ENCODE measurements at places on chromosomes 4 and X.

GRCh38 chrX:30702736-30703135, 49.5 kb downstream of the GK start:
- no peak for DNase-seq

DNA sequence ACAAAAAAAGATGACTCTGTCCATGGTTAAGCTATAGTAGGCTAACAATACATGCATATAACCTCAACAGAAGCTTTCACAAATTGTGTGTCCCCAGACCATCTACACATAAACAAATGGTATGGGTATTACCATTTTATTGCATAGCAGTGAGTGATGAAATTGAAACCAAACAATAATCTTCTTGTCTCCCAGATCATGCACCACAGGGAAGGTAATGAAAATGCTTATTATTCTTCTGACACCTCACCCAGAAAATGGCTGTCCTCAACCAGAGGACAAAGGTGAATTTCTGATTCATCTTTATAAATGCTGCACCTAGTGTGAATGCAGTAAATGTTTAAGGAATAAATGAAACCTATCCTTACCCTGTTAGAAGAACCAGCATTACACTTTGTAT, 8.0 kb downstream of the PRSS12 start:
- DNase-seq = no peak

- DNase-seq = no peak
These were observed 99.1 kb downstream of the AFF1 start for GRCh38 chr4:87033902-87034301.

GRCh38 chr4:122900314-122900713, 22.1 kb downstream of the NUDT6 start:
- DNase-seq = no peak

GRCh38 chr4:54961357-54961975, 163.9 kb downstream of the KDR start:
- DNase-seq = peak; percentile 42

GRCh38 chr4:829291-829690, 3.4 kb upstream of the CPLX1 start:
- DNase-seq = no peak

DNA sequence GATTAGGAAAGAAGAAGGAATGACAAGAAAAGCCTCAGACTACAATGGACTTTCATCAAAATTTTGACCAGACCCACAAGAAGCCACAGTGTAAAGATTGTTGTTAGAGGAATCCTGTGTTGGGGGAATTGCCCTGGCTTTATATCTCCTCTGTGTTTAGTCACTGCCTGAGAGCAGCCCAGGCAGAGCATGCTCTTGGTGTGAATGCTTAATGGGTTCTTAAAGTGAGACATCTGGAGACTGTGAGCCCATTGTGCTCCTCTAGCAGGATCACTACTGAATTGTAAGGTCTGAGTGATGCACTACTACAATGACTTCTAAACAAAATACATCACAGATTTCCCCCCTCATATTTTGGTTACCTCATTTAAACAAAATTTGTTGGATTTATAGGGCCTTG, 1860.5 kb upstream of the ADGRL3 start:
- DNase-seq = no peak

GRCh38 chr4:176300036-176300435, 19.7 kb upstream of the SPCS3 start:
- DNase-seq = no peak

- DNase-seq = no peak
These were observed 612.1 kb upstream of the PITX2 start for GRCh38 chr4:111234939-111235338.

GRCh38 chrX:9650091-9650490, 115.6 kb downstream of the GPR143 start:
- no peak for DNase-seq

- peak; percentile 34 for DNase-seq
These were observed 175.9 kb downstream of the AFAP1 start for GRCh38 chr4:7763788-7764187.

- no peak for DNase-seq
These were observed 68.7 kb downstream of the VSIG4 start for GRCh38 chrX:65971151-65971550.

DNA sequence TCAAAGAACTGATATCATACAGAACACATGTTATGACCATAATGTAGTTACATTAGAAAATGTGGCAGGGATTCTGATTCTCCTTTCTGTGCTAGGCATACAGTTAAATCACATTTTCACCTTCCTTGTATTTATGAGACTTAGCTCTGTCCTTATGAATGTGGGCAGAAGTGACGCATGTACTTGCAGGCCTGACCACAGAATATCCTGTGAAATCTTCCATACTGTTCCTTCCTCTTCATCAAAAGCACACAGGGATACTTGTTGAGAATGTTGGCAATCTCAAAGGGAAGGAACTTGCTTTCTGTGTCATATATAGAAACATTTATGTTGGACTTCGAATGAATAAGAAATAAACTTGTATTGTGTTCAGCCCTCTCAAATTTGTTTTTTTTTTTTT, 17.2 kb upstream of the MYOZ2 start:
- no peak for DNase-seq

DNA sequence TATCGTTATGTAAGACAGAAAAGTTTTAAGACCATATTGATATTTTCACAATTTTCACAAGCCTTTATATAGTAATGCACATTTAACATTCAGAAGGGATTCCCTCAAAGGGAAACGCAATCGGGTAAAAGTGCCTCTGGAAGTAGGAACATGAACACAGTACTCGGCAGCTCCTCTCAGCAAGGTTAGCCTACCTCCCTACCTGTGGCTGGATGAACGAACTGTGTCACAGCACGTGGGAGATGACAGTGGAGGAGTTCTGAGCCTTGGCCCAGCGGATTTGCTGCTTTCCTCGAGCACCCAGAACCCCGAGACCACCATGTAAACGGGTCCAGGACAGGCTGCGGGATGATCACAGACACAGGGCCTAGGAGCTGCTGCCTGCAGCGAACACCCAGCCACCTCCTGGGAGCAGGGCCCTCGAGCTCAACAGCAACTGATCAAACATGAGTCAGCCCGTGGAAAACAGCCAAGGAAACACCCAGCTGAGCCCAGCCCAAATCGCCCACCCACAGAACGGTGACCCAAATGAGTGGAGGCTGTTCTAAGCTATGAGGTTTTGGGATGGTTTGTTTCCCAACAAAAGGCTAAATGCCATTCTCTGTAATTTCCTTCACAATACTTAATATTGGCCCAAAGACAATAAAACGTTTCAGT, 30.4 kb downstream of the FAT1 start:
- peak; percentile 91 for DNase-seq

DNA sequence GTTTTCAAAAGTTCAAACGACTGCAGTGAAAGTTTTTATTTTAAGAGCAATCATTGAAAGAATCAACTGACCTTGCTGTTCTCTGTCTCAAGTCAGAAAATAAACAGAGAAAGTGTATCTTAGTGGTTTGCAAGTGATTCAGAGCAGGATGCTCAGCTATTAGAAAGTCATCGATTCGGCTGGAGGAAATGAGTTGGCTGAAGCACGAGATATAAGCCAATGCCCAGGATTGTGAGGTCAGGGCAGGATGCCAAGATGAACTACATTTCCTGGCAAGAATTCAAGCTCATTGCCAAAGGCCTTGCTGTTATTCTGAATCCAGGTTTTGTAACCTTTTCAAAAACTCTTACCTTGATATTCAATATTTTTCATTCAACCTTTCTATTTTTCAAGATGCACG, 541.4 kb upstream of the BOD1L1 start:
- DNase-seq = peak; percentile 65

GRCh38 chrX:24153178-24153795, 3.8 kb downstream of the ZFX start:
- peak; percentile 1 for DNase-seq

DNA sequence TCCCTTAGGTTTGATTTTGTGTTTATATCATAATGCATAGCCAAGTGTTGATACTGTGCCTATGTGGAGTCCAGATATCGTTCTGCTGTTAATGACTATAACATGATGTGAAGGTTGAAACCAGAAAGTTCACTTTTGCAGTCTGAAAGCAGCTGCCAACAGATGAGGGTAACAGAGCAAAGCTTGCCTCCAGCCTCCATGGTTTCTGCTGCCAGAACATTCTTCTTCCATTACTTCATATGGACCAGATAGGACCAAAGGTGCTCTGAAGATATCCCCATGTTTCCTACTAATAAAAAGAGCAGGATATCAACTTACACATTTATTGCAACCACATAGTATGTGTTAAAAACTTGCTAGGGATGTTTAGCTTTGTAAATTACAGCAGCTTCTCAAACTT, 394.1 kb downstream of the SPRY1 start:
- no peak for DNase-seq

DNA sequence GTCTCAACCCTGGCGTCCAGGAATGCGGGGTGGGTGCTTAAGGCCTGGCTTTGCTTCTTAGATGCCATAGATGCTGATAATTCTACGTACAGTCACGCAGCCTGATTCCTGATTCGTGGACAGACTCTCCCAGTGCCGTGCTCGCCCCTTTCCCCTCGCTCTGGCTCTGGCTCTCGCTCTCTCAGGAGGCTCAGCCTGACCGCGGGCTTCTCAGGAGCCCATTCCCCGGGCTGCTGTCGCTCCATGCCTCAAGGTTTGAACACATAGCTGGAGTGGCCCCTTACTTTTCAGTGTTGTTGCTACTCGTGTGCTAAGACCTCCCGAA, 59.2 kb upstream of the ZC4H2 start:
- DNase-seq = no peak

DNA sequence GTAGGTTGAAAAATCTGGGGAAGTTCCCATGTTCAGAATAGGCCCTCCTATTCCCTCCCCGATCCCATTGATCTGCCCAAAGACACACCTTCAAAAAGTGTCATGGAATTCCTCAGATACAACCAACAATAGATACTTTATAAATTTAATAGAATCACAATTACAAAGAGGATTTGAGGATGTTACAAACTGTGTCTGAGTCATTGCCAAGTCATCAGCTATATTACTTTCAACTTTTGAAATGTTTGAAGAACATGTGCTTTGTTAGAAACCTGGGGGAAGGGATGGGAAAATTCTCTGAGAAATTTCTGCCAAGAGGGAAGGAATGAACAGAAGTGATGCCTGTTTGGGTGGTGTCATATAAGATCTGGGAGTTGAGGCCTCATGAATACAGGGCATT, 46.7 kb downstream of the KCNIP4 start:
- peak; percentile 29 for DNase-seq

DNA sequence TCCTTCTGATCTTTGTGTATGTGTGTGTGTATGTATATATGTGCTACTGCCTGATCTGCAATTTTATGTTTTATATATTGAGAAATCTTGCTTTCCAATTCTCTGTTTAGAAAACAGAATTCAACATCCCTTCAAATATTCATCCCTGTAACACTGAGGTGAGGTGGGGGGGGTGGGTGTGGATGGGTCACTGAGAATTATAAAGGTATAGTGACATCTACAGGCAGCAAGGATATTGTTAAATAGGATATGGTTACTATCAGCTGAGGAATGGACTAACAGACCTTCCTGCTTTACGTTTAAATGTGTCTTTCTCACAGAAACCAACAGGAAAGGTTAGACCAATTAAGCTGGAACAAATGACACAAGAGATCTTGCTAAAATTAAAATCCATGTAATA, 19.0 kb upstream of the MAGEB2 start:
- DNase-seq = peak; percentile 28

DNA sequence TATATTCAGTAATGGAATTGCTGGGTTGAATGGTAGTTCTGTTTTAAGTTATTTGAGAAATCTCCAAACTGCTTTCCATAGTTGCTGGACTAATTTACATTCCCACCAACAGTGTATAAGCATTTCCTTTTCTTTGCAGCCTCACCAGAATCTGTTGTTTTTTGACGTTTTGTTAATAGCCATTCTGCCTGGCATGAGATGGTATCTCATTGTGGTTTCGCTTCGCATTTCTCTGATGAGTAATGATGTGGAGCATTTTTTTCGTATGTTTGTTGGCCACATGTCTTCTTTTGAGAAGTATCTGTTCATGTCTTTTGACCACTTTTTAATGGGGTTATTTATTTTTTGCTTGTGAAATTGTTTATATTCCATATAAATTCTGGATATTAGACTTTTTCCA, 13.6 kb upstream of the MAGED4B start:
- DNase-seq = no peak

- peak; percentile 1 for DNase-seq
These were observed 34.9 kb downstream of the GPR143 start for GRCh38 chrX:9730752-9731151.

DNA sequence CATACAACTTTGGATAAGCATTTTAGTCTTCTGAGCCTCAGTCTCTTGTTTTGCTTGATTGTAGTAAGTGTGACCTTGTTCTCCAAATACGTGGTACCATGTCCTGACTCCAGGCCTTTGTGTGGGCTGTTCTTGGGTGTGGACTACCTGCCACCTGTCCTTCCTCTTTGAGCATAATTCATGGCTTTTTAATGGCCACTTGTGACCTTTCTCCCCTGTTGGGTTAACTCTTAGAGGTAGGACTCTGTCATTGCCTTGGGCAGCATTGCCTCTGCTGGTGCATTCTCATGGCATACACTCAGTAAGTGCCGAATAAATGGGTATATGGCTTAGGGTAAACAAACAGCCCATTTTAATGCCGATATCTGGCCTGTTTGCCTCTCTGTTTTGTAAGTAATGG, 3.0 kb downstream of the NSD2 start:
- no peak for DNase-seq

GRCh38 chr4:159141193-159141592, 38.3 kb downstream of the RAPGEF2 start:
- DNase-seq = no peak

DNA sequence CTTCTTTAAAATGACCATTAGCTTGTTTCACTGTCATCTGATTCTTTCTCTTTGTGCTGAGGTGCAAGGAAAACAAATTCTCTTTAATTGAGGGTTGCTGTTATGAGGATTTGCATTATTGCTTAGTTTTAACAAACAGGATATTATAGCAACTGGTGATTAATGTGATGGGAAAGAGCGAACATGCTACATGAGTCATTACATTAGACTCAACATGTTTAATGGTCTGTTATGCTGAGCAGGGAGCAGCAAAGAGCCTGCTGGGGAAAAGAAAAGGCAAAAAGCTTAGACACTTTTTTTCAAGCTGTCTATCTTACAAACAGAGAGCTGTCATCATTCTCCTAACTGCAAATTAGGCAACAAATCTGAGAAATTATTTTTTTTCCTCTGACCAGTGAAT, 230.5 kb upstream of the LCORL start:
- no peak for DNase-seq
